Adipocyte (in vitro differentiated cells): ENCODE measurements at places on chromosomes 4 and X.

- DNase-seq = no peak
These were observed 89.3 kb downstream of the MGST2 start for GRCh38 chr4:139754938-139755337.

- peak; percentile 80 for DNase-seq
These were observed 16.4 kb downstream of the PLP1 start for GRCh38 chrX:103792916-103793544.

DNA sequence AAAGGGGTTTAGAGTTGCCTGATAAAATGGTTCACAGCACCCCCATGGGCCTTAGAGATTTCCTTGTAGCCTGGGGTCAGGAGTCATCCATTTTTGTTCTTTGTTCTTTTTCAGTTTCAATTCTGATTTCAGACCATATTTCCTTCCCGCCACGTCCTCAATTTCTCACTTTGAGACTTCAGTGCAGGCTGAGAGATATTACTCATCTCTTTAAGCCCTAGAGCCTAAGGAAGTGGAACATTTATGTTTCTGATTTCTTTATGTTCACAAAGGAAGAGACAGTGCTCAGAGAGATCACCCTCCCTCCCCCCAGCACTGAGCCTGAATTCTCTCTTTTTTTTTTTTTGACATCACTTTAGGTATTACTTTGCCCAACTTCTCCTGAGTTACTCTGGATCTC lies 56.3 kb downstream of the MSN start:
- peak; percentile 39 for DNase-seq

DNA sequence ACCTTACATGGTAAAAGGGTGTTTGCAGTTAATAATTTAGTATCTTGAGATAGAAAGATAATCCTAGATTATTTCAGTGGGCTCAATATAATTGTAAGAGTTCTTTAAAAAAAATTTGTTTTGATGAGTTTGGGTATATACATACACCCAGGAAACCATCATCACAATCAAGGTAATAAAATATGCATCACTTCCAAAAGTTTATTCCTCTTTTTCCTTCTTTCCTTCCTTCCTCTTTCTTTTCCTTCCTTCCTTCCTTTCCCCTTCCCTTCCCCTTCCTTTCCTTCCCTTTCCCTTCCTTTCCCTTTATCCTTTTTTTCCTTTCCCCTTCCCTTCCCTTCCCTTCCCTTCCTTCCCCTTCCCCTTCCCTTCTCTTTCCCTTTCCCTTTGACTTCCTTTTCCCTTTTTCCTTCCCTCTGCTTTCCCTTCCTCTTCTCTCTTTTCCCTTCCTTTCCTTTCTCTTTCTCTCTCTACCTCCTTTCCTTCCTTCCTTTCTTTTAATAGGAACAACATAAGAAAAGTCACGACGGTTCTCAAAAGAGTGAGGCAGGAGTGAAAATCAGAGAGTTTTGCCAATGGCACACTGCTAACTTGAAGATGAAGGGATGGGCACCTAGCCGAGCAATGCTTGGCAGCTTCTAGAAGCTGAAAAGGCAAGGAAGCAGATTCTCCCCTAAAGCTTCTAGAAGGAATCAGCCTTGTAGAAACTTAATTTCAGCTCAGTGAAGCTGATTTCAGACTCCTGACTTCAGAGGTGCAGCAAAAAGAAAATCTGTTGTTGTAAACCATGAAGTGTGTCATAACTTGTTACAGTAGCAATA lies 2050.2 kb upstream of the AGA start:
- DNase-seq = no peak

GRCh38 chr4:169922632-169923276 lies 103.4 kb downstream of the MFAP3L start:
- DNase-seq = peak; percentile 70

- no peak for DNase-seq
These were observed 109.7 kb downstream of the MSL3 start for GRCh38 chrX:11867610-11868345.

DNA sequence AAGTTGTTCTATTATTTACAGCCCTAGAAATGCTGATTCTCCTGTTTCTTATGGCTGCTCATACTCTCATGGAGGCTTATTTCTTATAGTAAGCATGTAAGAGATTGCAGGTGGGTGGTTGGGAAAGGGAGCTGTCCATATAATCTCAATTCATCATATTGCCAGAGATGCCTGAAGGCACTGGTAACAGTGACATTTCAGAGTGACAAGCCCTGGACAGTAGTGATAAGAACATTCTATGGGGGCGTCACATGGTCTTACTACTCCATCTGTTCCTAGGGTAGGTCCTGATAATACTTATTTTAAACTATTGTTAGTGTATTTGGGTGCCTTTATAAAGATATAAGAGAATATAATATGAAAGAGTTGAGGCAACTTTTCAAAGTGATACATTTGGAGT lies 171.5 kb downstream of the CFAP299 start:
- no peak for DNase-seq

DNA sequence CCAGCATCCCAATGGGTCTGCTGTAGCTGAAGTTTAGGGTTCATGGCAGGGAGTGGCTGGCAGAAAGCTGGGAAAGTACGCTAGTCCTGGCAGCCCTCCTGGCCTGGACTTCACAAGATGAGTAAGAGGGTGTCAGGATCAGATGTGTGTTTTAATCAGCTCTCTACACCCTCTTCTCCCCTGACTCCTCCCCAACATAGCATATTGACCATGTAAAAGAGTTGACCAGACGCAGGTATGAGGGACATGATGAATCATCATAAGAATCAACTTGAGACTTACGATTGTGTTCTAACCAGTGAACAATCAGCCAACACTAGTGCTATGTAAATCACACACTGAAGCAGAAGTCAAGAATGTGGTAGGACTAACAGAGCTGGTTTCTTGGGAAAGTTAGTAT lies 5.3 kb downstream of the SOWAHB start:
- DNase-seq = no peak

- no peak for DNase-seq
These were observed 71.3 kb upstream of the PRPS1 start for GRCh38 chrX:107556967-107557366.

DNA sequence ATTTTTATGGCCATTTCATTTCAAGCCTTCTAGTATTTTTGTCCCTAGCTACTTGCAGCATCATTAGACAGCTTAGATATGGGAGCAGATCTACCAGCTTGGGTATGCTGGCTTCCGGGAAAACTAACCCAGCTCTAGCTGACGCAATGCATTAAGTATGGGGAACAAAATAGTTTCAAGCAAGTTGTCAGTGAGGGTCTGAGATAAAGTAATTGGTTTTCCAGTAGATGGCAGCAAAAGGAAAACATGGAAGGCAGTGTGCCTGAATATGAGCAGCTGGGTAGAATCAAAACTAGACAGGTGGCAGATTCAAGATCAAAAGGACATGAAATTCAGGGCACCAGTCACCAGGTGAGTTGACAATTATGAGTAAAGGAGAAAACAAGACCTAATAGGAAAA lies 340.9 kb upstream of the CTSO start:
- peak; percentile 73 for DNase-seq

DNA sequence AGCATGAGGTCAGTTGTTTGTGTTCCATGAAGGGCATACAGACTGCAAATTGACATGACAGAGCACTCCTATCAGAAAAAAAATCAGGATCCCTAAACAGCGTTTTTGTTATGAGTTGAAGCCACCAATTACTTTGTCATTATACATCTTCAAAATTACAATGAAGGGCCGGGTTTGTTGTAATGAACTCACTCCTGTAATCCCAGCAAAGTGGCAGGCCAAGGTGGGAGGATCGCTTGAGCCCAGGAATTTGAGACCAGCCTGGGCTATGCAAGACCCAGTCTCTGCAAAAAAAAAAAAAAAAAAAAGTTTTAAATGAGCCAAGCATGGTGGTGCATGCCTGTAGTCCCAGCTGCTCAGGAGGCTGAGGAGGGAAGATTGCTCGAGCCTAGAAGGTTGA lies 3.5 kb upstream of the DCTD start:
- no peak for DNase-seq

DNA sequence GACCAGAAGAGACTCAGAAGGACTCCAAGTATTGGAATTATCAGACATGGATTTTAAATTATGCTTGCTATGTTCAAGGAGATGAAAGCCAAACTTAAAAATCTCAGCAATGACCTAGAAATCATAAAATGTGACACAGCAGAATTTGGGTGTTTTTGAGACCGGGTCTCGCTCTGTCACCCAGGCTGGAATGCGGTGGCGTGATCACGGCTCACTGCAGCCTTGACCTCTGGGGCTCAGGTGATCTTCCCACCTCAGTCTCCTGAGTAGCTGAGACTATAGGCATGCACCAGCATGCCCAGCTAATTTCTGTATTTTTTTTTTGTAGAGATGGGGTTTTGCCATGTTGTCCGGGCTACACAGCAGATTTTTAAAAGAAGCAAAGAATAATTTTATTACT lies 12.7 kb downstream of the TAB3 start:
- no peak for DNase-seq

GRCh38 chrX:24761306-24761705 lies 67.6 kb downstream of the POLA1 start:
- DNase-seq = no peak

GRCh38 chrX:40473460-40474204 lies 107.1 kb upstream of the ATP6AP2 start:
- no peak for DNase-seq

- DNase-seq = no peak
These were observed 293.7 kb downstream of the PCDH18 start for GRCh38 chr4:137238456-137239162.

DNA sequence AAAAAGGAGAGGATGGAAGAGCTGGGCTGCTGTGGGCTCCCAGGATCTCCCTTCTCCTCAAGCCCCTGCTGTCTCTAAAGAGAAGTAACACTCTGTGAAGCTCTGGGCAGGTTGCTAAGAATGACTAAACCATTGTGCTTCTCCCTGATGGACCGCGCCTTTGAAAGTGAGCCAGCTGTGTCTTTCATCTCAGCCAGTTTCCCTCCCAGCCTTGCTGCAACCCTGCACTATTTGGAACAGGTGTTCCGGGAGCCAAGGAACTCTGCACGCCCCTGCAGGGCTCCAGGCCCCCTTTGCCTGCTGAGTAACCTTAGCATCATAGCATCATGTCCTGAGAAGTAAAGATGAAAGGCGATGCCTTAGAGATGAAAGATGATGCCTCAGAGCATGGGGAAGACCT lies 39.7 kb downstream of the SMIM20 start:
- DNase-seq = peak; percentile 34

DNA sequence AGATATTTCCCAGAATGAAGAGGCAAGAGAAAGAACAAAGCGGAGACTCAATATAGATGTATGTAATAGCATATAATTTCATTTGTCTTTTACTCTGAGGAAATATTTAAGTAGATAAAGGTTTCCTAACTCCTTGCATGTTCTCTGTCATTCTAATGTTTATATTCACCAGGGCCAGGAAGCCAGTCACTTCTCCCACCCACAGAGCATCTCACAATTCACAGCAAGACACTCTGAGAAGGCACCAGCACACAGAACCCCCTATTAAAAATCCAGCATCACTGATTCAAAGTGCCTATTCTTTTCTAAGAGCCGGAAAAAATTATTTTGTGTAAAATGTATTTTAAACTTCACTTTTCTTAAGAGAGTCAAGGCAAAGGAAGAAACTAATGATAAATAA lies 927.1 kb downstream of the C4orf33 start:
- DNase-seq = no peak

GRCh38 chr4:105765690-105766407 lies 57.3 kb downstream of the GSTCD start:
- DNase-seq = peak; percentile 52

DNA sequence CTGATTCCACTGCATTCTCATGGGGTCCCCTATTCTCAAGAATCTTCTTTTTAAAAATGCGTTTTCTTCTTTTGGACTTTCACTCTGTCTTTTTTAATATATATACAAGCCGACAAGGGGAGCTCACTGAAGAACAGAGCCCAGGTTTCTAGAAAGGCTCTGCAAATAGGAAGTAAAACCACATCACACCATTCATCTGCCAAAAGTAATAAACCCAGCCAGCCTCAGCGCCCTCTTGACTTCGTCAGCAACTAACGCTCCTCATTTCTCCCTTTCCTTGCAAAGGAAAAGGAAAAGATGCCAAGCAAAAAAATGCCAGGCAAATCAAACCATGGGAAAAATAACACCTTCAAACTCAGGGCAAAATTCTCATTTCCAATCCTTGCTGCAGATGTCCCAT lies 136.4 kb downstream of the HHIP start:
- no peak for DNase-seq

- no peak for DNase-seq
These were observed 1197.6 kb downstream of the FAM133A start for GRCh38 chrX:94871640-94872039.

- no peak for DNase-seq
These were observed 28.5 kb upstream of the HGFAC start for GRCh38 chr4:3413217-3413671.

- DNase-seq = no peak
These were observed 208.1 kb downstream of the BCOR start for GRCh38 chrX:39889704-39890103.

GRCh38 chr4:188341428-188341827 lies 202.2 kb downstream of the TRIML1 start:
- no peak for DNase-seq

- DNase-seq = peak; percentile 0
These were observed 297.3 kb upstream of the LCORL start for GRCh38 chr4:18318682-18319388.

DNA sequence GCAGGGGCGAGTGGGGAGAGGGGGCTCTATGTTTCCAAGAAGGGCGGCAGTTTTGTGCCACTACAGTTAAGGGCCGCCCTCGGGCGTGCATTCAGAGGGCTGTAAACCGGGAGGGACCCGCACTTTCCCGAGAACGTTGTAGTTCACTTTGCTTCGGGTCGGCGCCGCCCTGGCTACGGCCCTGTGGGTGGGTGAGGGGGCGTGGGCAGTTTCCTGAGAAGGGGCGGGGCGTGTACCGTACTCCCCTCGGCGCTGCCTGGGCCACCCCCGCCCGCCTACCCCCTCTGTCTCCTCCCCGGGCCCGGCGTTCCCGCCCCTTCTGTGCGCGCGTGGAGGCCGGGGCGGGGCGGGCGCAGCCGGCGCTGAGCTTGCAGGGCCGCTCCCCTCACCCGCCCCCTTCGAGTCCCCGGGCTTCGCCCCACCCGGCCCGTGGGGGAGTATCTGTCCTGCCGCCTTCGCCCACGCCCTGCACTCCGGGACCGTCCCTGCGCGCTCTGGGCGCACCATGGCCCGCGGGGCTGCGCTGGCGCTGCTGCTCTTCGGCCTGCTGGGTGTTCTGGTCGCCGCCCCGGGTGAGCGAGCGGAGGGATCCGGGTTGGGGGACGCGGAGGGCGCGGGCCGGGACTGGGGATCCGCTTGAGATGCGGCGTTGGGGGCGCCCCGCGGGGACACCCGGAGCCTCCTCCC lies at the start of gene CD99:
Gene CD99 (plus strand): TSS at position 440 of the 687 bp plus-strand sequence. CDS start 66 bp downstream, at position 506.
- peak; percentile 92 for DNase-seq
